ENCODE measurements at places on chromosomes 5 and 9.

DNA sequence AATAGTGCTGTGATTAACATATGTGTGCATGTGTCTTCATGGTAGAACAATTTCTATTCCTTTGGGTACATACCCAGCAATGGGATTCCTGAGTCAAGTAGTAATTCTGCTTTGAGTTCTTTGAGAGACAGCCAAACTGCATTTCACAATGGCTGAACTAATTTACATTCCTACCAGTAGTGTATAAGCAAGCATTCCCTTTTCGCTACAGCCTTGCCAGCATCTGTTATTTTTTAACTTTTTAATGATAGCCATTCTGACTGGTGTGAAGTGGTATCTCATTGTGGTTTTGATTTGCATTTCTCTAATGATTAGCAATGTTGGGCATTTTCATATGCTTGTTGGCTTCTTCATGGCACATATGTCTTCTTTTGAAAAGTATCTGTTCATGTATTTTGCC is 308.5 kb downstream of the ARRDC3 start:
- no peak for DNase-seq

DNA sequence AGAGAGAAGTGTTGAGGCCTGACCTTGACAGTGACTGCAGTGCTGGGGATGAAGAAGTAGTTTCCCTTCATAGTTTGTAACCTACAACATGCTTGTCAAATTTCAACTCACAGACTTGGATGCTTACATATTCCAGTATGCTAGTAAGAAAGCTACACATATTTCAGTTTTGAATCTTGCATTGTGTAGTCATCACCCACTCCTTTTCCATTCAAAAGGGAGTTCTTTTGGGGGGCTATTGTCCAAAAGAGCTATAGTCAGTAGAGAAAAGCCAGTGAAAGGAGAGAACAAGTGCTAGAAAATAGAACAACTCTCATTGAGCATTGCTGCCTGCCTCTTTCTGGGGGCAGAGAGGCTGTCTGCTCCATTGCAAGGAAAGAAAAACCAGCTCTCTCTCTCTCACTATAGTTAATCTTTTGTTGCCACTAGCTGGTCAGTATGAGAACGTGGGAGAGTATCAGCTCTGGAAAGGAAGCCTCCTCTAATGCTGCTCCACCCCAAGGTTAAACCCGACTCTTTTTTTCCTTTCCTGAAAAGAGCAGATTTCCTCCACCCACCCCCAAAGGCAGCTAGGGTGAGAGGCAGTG is 7.3 kb downstream of the ASTN2 start:
- no peak for DNase-seq

DNA sequence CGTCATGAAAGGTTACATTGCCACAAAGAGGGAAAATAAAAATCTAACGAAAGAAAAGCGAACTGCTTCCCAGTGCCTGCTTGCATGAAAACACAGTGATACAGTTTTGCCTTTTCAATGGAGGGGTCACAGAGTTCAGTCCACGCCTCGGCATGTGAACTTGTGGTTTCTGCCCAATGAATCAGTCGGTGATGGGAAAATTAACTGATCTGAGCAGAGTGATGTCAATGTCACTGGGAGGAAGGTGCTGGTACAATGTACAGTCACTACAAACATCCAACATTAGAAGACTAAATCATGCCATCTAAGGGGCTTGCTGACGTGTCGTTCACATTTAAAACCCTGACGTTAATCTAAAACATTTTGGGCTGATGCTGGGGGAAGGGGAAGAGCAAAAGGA is 151.8 kb upstream of the MSX2 start:
- DNase-seq = no peak

GRCh38 chr5:132987531-132988408 is 24.3 kb upstream of the AFF4 start:
- no peak for DNase-seq

GRCh38 chr9:14372437-14373335 is 58.7 kb upstream of the NFIB start:
- DNase-seq = no peak

GRCh38 chr5:53357439-53357838 is 123.0 kb upstream of the FST start:
- DNase-seq = no peak

- DNase-seq = no peak
These were observed 569.9 kb downstream of the GABRG2 start for GRCh38 chr5:162637481-162637880.

DNA sequence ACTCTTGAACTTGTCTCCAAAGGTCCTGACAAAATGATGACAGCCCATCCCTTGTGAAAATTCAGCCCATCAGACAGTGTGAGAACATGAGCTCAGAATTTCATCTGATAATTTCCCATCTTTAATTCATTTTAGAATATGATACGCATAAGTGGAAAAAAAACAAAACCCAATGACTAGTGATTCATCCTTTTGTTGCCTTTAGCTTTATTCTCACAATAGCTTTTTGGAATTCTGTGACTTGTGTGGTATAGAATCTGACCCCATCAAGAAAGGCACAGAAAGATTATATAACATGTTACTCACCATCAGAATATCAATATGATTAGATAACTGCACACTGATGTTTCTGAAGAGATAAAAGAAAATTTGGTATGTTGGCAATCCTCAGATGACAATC is 16.1 kb upstream of the TMED7 start:
- no peak for DNase-seq

- DNase-seq = no peak
These were observed 241.5 kb upstream of the CLINT1 start for GRCh38 chr5:158100373-158100888.

DNA sequence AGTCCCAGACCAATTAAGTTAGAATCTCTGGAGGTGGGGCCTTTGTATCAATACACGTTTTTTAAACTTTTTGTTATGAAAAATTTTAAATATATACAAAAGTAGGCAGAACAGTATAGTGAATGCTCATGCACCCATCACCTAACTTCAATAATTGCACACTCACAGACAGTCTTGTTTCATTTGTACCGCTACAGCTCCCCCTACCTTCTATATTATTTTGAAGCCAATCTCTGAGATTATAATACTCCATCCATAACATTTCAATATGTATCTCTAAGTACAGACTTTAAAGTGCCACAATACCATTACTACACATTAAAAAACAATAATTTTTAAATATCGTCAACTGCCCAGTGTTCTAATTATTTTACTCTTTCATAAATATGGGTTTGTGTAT is 32.9 kb downstream of the ISL1 start:
- DNase-seq = no peak

- DNase-seq = no peak
These were observed 48.0 kb downstream of the PHF2 start for GRCh38 chr9:93624431-93624834.

GRCh38 chr9:93823245-93824072 is 131.7 kb downstream of the BARX1 start:
- no peak for DNase-seq

- peak; percentile 10 for DNase-seq
These were observed 101.1 kb downstream of the RGS3 start for GRCh38 chr9:113564498-113565237.

GRCh38 chr9:32965566-32965965 is 35.9 kb downstream of the APTX start:
- DNase-seq = no peak

- no peak for DNase-seq
These were observed 96.2 kb downstream of the HSPA4 start for GRCh38 chr5:133147815-133148567.

- DNase-seq = no peak
These were observed 2.7 kb downstream of the RNF20 start for GRCh38 chr9:101536351-101536750.

All from CD4-positive, alpha-beta T cell treated with Interleukin-15 for 1 hour (primary cell).